DMS79 (cell line): ENCODE measurements at places on chromosomes 2 and 18.

DNA sequence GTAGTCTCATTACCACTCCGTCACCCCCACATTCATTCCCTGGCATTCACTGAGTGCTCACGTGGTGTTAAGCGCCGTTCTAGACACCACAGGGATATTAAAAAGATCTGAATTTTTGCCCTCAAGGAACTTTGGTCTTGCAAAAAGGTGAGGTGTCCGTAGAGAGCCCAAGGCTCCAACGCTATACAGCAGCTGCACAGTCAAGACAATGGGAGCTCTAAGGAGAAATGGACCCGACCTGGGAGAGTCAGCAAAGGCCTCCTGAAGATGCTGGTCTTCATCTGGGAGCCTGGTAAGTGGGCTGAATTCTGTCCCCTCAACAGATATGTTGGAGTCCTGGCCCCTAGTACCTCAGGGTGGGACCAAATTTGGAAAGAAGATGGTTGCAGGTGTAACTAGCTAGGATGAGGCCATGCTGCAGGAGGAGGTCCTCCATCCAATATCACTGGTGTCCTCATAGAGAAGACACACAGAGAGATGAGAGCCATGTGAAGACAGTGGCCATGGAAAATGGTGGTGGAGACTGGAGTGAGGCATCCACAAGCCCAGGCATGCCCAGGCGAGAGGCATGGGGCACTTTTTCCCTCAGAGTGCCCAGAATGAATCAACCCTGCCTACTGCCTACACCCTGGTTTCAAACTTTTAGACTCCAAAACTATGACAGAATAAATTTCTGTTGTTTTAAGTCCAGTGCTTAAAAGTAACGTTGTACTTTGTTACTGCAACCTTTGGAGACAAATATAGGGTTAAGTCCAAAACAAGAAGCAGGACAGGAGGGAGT is 247.3 kb downstream of the TTC32 start:
- no peak for DNase-seq

GRCh38 chr2:177001334-177001733 is 211.3 kb upstream of the HNRNPA3 start:
- no peak for DNase-seq

DNA sequence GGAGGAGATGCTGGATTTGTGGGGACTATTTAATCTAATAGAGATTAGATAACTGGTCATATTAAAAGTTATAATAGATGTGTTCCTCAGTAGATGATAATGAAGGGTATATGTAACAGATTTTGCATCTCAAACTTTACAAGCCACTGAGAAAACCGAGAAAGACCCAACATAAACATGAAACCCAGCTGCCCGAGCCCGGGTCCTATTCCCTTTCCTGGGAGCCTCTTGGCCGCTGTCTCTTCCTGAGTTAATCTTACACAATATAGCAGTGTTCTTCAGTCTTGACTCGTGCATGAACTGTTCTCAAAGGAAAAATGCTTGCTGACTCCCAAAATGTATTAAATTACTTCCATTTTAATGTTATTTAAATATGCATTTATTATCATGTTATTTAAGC is 94.5 kb downstream of the COPS8 start:
- DNase-seq, result no peak

DNA sequence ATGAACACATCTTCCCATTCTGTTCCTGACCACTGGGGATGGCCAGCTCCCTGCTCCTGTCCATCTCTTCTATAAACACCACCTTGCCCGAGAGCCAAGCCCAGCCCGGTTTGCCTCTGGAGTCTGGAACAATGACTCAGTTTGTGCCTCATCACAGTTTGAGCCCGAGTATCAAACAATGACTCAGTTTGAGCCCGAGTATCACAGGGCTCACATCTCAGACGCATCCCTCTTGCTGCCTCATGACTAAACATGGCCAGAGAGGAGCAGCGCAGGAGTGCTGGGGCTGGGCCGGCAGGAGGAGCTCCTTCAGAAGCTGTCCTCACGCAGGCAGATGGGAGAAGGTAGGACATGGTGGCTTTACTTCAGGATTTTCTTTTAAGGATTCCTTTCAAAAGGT is 68.7 kb downstream of the PXDN start:
- DNase-seq, result no peak

GRCh38 chr18:11002796-11003195 is 146.6 kb downstream of the PIEZO2 start:
- no peak for DNase-seq

DNA sequence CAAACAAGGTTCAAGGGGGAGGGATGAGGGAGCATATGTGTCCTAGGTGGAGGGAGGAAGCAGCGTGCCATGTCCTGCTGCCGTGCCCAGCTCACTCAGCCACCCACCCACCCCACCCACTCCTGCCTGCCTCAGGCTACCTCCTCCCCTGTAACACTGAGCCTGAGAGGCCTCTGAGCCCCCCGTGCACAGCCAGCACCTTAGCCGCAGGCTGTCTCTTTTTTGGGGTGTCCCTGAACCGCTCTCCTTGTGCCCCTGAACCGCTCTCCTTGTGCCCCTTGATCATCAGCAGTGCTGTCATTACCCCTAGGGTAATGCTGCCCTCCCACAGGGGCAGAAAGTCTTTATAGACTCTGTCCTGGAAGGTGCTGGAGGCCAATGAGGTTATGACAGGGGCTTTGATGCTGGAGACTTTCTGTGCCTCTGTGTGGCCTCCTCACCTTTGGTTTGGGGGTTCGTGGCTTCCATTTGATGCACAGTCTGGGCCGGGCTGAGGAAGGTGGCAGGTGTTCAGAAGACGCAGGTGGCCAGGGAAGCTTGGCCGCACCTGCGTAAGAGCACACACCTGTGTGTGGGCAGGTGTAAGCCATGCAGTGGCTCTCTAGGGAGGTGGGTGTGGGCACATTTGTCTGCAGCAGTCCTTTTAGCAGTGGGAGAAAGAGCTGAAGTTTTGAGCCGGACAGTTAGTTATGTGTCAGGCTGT is 140.0 kb downstream of the SEPTIN10 start:
- DNase-seq, result peak; percentile 36
